Amygdala (tissue), 56 donors: ENCODE measurements at places on chromosomes 5 and 9.
A peak's percentile ranks its signal among the peaks of the same experiment; 100 is the strongest.

DNA sequence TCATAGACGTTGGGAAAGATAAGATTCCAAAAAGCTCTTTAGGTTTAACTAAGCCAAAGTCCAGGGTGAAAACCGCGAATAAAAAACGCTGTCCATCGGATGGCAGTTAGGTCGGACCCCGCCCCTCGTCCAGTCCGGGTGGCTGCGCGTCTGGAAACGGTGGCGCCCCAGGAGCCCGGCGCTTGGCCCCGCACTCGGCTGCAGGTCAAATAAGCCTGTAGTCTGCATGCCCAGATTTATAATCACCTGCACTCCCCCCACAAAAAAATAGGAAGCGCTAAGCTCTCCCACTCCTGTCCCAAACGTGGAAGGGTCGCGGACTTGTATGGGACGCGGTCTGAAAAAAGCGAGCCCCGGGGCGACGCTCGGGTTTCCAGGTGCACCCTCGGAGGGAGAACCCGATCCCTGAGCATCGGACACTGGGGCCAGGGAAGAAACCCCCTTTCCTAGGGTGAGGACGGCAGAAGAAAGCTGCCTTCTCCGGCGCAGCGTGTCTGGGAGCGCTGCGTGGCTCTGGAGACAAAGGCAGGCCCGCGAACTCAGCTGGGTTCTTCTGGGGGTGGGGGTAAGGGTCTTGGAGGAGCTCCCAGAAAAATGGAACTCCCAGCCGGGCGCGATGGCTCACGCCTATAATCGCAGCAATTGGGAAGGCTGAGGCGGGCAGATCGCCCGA is 923 bp upstream of the ZBTB5 start:
- DNase-seq: peak; percentile 41

- DNase-seq: no peak
These were observed 310.1 kb upstream of the MSX2 start for GRCh38 chr5:174414315-174414710.

- DNase-seq: no peak
These were observed 161.7 kb upstream of the MVB12B start for GRCh38 chr9:126164796-126165525.

DNA sequence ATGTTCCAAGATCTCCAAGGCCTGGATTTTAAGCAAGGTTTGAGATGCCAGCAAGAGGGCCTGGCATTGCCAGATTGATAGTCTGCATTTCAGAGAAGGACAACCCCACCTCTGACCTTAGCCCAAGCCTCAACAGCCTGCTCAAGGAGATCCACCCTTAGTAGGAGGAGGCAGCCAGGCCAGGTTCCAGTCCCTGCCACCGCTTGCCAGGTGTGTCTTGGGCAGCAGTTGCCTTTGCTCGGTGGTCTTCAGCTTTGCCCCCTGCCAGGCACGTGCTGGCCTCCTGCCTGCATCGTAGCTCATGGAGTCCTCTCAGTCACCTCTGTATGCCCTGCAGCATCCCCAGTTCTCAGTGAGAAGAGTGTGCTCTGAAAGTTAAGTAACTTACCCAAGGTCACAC is 134.2 kb downstream of the KCNIP1 start:
- no peak for DNase-seq

GRCh38 chr5:111454198-111454622 is 58.1 kb downstream of the STARD4 start:
- DNase-seq: no peak

DNA sequence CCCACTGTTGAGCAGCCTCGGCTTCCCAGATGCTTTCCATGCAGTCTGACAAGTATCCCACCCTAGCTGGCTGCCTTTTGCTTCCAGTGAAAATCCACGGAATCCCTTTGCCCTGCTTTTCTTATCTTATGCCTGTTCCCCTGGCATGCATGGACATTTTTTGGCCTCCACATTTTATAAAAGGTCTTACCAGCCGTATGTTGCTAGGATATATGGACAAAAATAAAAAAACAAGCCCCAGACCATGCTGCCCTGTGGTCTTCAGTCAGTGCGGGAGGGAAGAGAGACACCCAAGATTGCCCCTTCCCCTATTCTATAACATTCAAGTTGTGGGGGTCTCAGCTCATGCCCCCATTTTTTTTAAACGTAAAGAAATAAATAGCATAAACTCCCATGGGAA is 129.6 kb downstream of the COL23A1 start:
- DNase-seq: no peak

GRCh38 chr9:26170190-26170589 is 491.9 kb upstream of the TUSC1 start:
- DNase-seq: no peak

DNA sequence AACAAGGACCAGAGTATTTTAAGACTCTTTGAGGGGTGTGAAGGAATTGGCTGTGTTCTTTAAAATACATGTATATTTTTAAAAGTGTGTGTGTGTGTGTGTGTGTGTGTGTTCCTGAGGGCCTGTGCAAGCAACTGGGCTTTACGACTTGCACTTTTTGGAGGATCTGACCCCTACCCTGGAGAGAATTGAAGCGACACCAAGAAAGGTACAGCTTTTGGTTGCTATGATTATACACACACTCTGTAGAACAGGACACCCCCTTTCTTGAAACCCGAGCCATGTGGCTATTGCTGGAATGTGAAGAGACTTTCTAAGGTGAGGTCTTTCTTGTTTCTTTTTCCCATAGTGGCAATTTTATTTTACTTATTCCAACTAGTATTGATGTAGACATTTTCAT is 988 bp downstream of the SHISAL2B start:
- DNase-seq: no peak

DNA sequence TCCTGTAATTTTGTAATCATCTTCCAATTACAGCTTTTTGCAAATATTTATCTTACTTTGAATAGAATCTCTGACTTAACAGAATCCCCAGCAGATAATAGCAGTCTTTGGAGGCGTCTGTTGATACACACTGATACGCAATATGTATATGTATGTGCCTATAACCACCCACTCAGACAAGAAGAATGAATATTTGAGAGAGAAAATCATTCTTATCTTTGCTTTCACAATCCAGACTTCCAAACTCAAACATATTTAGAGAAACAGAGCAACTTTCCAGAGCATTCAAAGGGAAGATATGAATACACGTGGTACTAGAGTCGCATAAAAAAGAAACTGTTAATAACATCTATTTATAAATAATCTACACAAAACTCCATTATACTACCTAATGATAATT is 6.1 kb downstream of the RORB start:
- no peak for DNase-seq

- no peak for DNase-seq
These were observed 36.0 kb downstream of the BNIP1 start for GRCh38 chr5:173180331-173180730.

DNA sequence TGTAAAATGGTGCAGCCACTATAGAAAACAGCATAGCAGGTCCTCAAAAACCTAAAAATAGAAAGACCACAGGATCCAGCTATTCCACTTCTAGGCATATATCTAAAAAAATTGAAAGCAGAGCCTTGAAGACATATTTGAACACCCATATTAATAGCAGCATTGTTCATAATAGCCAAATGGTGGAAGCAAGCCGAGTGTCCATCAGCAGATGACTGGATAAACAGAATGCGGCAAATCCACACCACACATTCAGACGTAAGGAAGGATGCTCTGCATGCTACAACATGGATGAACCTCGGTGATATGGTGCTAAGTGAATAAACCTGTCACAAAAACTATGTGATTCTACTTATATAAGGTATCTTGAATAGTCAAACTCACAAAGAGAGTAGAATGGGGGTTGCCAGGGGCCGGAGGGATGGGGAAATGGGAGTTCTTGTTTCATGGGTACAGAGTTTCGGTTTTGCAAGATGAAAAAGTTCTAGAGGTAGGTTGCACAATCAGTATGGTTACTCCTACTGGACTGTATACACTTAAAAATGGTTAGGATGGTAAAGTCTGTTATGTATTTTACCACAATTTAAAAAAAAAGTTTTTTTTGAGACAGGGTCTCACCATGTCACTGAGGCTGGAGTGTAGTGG is 17.1 kb upstream of the HSD17B3 start:
- DNase-seq: no peak

DNA sequence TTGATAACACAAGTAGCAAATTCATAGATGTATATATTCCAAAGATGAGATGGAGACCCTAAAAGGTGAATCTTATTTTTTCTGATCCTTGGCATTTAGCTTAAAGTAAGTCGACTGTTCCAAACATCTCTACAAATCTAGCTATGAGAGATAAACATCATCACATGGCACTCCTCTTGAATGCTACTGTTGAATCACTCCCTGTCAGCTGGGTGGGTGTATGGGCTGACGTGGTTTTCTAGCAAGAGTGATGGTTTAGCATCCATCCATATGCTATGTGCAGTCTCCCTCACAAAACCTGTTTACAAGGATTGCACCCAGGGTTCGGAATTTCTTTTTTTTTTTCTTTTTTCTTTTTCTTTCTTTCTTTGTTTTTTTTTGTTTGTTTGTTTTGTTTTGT is 13.8 kb downstream of the ACO1 start:
- no peak for DNase-seq

GRCh38 chr5:103896593-103896992 is 334.0 kb upstream of the NUDT12 start:
- no peak for DNase-seq

GRCh38 chr9:4277531-4277991 is 22.3 kb downstream of the GLIS3 start:
- no peak for DNase-seq

- DNase-seq: no peak
These were observed 62.7 kb downstream of the MEGF10 start for GRCh38 chr5:127353327-127353726.

DNA sequence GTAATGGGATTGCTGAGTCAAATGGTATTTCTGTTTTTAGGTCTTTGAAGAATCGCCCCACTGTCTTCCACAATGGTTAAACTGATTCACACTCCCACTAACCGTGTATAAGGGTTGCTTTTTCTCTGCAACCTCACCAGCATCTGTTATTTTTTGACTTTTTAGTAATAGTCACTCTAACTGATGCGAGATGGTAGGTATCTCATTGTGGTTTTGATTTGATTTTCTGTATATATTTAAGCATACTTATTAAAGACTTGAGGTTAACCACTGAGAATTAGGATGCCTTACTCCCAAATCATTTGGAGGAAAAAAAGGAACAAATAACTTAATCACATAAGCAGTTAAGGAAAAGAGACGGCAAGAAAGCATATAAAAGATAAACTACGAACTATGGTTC is 181.6 kb upstream of the FST start:
- no peak for DNase-seq

GRCh38 chr9:105361873-105362272 is 86.0 kb upstream of the FSD1L start:
- no peak for DNase-seq

DNA sequence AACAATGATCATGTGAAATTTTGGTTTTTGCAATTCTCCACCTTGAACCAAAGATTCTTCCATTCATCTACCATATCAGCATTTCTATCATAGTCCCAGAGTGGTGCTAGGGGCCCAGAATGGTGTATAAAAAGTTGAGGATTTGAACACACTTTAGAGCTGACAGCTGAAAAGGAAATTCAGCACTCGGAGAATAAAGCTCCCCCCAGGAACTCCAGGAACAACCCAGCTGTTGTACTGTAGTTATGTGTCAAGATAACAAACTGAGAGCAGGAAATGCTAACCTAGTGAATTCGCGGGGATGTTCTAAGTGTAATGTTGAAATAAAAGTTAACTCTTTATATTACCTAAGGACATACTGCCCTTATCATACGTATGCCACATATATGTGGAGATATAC is 216.7 kb downstream of the NFIB start:
- no peak for DNase-seq

DNA sequence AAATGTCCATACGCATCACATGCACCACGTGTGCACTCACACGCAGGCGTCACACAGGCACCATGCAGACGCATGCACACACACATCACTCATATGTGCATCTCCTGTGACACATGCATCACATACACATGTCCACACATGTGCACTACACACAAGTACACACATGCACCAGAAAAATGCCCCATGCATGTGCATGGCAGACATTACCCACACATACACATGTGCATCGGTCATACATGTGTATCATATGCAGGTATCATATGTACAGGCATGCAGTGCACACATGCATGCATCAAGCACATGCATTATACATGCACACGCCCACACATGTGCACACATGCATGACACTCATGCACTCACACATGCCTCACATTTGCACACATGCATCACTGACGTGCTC is 26.1 kb downstream of the ADAMTS2 start:
- no peak for DNase-seq

GRCh38 chr5:120327180-120327579 is 136.9 kb upstream of the PRR16 start:
- no peak for DNase-seq

DNA sequence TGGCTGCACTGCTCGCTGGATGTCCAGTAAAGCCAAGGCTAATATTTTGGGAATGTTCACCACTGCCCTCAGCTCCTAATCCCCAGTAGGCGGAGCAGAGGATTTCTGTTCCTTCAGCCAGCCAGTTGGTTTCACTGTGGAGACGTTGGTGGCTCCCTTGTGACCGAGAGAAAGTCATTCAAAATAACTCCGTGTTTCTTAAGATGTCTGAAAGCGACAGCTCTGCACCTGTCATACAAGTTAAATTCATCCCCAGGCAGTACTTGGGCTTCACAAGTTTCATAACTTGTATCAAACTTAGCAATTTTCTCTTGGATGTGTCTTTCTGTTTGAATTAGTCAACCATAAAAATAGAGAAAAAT is 382 bp upstream of the CDKN2B start:
- DNase-seq: no peak

DNA sequence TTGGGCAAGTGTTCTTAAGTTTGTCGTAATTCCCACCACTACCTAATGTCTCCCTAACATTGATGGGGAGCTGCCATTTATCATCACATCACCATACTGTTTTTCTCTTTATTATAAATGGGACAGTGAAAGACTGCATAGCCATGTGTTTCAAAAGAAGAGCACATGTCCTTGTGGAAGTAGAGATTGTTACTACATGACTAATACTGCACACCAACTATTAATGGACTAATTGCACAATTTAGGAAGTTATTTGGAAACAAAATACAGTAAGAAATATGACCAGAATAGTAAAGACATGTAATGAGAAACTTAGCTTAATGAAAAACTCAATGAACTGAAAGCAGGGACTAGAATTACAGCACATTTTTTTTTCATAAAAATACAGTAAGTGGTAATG is 12.0 kb upstream of the ELOVL7 start:
- no peak for DNase-seq

DNA sequence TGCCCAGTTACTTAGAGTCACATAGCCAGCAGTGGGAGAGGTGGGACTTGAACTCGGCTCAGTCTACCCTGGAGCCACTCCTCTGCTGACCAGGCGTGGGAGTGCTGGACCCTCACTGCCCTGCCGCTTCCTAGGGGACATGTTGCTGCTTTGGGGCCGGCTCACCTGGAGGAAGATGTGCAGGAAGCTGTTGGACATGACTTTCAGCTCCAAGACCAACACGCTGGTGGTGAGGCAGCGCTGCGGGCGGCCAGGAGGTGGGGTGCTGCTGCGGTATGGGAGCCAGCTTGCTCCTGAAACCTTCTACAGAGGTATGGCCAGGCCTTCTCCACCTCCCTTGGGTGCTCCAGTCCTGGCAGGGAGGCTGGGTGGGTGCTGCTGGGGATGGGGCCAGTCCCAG is 3.4 kb upstream of the CACFD1 start:
- no peak for DNase-seq

GRCh38 chr9:96242811-96243210 is 59.2 kb downstream of the HSD17B3 start:
- no peak for DNase-seq
